ENCODE measurements at places on chromosomes 6 and 20.

GRCh38 chr6:158639056-158639455 is 5.5 kb downstream of the DYNLT1 start:
- no peak for DNase-seq

DNA sequence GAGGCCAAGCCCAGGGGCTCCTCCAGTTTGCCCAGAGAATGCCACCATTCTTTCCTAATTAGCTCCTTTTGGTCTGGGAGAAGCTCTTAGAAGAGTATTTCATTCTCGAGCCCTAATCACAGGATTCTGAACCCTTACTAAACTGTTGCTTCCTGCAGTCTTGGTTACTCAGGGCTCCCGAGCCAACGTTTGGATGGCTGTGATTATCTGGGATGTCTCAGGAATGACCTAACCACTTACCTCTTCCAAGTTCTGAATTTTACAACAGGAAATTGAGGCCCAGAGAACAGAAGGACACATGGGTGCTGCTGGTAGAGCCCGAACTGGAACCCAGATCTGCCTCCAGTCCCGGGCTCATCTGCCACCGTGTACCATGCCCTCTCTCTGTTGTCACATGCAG is 22.2 kb upstream of the PNPLA1 start:
- no peak for DNase-seq

DNA sequence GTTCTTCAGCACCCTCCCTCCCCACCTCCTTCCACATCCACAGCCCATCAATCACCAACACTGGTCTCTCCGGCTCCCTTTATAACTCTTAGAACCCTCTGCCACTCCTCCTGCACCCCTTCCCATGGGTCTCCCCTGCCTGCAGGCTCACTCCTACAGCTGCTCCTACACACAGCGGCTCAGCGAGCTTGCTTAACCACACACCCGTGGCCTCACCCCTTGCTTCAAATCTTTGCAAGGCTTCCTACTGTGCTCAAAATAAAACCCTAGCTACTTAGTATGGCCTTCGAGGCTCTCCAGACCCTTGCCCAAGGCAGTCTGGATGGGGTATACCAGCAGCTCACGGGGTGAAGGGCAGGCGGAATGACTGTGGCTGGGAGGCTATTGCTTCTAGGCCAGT is 63.7 kb downstream of the JPH2 start:
- no peak for DNase-seq

DNA sequence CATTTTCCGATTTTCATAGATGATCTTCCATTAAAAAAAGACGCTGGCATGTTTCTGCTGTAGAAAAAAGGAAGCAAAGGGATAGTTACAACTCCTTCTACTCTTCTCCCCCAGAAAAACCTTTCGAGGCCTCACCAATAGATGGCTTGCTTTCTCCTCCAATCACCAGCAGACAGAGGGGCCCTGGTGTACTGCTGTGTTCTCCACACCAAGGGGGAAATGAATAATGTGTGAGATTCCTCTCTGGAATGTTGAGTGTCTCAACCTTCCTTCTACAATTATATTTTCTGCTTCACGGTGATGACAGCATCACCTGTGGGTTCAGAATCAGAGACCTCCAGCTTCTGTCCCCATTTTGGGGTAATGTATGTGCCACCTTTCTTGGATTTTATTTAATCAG is 185.7 kb upstream of the FLRT3 start:
- DNase-seq: no peak

GRCh38 chr6:155943635-155944034 is 488.0 kb upstream of the NOX3 start:
- DNase-seq: no peak

- DNase-seq: peak; percentile 50
Observed at GRCh38 chr20:43537921-43538877, 20.6 kb upstream of the SGK2 start.
